ENCODE measurements at places on chromosomes 3 and 15.

DNA sequence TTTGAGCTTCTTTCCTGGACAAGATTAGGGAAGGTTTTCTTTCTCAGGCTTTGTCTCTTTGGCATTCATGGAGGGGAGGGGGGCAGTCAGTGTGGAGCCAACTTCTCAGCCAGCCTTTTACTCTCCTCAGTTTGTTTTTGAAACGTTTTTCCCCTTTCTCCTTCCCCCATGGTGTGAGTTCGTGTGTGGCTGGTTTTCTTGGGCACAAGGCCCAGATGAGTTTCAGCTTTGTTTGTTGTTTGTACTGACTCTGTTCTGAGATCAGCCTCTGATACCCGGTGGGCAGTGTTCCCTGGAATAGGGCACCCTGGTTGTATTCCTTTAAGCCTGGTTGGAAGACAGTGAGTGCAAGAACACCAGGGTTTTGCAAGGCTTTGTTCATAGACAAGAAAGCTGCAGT, 168.2 kb upstream of the RARB start:
- no peak for DNase-seq

DNA sequence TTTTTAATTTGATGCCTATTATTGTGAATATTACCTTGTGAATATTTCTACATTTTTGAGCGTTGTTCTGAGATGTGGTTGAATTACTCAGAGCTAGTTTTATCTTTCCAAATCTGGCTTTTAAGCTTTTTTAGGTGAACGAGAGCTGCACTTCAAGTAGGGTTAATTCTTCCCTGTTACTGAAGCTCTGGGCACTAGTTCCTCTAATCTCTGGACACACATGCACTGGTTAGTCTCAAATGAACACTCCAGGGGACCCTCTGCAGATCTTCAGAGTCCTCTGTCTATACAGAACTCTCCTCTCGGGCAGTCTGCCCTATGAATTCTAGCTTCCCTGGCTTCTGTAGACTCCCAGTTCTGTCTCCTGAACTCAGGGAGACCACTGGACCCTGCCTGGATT, 237.5 kb upstream of the TBC1D5 start:
- DNase-seq, result no peak

DNA sequence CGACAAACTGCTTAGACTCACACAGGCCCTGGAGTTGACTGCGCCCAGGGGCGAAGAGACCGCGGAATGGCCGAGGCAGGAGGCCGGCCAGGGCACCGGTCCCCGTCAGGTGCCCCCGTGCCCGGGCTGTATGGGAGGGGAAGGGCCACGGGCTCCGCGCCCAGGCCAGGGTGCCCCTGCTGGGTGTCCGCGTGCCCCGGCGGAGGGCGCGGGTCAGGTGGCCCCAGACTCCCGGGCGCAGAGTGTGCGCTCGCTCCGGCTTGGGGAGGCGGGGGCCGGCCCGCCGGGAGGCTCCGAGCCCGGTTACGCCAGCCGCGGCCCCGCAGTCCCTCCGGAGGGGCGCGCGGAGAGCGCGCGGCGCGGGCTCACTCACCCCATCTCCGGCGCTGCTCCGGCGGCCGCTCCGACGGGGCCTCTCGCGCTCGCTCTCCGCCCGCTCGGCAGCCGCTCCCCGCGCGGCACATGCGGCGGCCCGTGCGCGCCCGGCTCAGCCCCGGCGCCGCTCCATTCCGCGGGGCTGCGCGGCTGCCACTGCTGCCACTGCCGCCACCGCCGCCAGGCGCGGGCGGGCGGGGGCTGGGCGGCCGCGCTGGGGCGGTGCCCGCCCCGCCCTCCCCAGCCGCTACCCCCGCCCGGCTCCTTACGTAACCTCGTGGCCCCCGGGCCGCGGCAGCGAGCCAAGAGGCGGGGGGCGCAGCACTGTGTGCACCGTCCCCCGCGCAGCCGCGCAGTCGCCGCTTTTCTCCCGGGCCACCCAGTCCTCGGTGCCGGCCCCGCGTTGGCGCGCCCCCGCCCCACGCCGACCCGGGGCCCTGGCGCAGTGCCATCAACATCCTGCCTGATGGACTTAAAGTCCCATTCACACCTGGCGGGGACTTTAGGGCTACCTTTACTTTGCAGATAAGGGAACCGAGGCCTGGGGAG, at the start of gene HOMER2:
HOMER2 (minus strand) TSS at position 563 of the 924 bp plus-strand sequence; CDS start at position 378, 185 bp downstream.
- DNase-seq, result no peak

GRCh38 chr15:95825208-95825607, 505.3 kb upstream of the NR2F2 start:
- DNase-seq, result no peak

DNA sequence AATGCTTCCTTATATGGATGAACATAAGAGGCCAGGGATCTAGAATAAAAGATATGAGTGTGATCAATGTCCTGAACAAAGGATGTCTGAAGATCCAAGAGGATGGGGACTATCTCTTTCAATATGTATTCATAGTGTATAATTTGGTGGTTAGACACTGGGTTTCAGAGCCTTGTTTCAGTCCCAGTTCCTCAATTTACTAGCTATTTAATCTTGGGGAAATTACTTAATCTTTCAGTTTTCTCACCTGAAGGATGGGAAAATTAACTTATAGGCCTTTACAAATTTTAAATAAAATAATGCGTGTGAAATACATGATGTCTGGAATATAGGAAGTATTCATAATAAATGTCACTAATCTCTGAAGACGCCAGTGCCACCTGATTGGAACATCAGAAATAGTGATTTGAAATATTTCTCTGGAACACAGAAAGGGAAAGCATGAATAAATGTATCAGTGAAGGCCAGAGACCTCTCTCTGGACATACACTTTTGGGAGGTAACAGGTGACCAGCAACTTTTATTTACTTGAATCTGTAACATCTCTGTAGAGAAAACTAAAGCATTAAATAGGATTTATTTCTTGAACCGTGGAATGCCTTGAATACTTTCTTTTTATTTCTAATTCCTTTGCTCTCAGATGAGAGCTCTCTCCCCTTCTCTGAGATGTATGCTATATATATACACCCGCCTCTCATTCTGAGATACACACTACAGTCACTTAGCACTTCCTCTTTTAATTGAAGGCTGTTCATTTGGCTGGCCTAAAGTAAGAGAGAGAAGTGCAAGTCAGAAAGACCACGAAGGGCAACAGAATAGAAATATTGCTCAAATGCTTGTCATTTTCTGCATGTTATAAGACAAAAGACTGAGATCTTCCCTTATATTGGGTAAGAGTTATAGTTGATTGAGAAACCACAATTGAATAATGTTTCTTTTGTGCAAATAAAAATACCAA, 407.1 kb downstream of the LSAMP start:
- DNase-seq, result no peak

- DNase-seq, result no peak
Observed at GRCh38 chr3:99536555-99537314, 101.7 kb upstream of the COL8A1 start.

DNA sequence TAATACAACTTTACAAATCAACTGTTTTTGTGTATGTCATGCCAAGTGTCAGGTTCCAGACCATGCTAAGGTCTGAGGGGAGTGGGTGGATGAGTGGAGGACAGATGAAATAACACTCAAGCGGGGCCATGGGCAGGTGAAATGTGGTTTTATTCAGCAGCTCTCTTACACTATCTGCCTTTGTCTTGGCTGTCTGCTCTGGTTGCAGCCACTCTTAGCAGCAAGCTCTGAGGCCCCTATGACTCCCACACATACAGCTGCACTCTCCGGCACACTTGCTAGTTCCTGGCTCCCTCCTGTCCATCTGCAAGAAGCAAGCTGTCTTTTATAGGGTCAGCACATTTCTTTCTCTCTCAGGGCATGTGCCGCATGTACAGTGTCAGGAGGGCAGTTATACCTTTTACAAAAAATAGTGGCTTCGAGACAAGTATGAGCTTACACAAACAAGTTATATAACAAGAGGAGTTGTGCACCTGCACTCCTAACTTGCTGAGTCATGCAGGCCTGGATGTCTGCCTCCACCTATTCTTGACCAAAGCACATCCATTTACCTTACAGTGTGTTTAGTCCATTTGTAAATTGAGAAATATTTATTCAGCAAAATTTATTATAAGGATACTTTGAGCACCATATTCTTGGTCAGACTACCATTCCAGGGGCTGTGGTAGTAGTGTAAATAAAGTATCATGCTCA, 683.7 kb upstream of the CBLB start:
- no peak for DNase-seq

DNA sequence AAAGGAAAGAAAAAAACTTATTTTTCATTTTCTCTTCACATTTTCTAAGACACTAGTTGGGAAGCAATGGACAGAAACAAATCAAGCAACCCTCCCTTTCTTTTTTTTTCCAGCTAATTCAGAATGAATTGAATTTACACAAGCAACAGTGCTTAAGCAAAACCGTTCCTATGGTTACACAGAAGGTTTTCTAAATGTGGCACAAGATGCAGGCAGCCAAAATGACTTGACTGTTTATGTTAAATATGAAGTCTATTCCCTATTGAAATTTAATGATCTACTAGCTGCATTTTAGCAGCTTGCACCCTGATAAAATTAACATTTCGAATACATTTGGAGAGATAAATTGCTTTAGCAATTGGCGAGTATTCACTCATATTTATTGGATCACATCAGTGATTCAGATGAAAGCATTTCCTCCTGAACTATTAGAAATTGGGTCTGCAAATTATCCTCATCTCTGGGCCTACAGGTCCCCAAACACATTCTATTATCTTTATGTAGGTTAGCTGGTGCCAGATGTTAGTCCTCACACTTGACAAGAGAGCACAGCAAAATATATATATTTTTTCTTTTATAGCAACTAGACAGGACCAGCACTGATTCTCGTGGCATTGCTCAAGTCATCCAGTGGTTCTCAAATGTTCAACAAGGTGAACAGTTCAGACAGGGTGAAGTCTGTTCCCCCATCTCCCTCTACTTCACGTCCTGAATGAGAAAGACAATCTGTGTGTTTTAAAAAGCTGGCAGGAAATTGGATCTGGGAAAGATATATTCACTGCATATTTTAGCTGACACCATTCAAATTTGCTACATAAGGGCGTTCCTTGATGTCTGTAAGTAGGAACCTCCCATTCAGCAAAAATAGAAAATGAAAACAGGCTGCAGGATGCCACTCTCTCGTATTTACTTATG, 463.6 kb upstream of the KCNMB2 start:
- no peak for DNase-seq

DNA sequence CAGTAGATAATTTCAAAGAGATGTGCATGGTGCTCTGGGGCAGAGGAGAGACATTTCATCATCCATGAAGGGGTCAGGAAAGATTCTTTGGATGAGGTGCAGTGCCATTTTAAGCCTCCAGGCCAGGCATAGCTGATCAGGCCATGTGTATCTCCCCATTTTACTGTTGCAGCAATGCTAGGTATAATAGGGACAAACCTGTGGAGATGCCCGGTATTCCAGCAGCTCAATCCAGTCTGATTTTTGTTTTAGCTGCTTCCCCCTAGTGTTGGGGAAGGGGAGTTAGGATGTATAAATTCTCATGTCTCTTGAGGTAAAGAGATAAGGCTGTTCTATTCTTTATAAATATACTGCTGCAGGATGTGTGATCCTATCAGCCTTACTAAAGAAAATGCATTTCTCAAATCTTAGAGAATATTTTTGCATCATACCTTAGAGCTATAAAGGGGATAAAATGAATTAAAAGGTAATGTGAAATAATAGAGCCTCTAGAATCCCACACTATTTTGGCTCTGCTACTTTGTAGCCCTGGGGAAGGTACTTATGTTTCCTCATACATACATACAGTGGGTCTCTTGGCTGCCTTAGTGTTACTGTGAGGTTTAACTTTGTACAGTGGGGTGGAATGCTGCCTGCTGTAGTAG, 5.2 kb downstream of the CDV3 start:
- no peak for DNase-seq

GRCh38 chr3:183584246-183584913, 28.9 kb upstream of the KLHL6 start:
- DNase-seq, result no peak

DNA sequence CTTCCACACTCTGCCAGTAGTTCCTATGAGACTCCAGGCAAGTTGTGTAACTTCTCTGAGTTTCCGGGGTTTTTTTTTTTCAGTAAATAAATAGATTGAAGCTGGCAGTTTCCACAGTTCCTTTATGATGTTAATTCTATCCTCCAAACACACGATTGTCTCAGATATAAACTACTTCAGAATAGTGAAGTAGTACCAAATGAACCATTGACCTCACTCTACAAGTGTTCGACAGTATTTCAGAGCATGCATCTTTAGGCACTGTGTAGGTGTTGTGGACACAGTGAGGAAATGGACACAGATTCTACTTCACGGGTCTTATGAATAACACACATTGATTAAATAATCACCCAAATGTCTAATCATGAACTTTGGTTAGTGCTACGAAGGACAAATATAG, 136.1 kb upstream of the IGSF10 start:
- no peak for DNase-seq

GRCh38 chr3:134795746-134796280, 753 bp downstream of the EPHB1 start:
- DNase-seq, result no peak

DNA sequence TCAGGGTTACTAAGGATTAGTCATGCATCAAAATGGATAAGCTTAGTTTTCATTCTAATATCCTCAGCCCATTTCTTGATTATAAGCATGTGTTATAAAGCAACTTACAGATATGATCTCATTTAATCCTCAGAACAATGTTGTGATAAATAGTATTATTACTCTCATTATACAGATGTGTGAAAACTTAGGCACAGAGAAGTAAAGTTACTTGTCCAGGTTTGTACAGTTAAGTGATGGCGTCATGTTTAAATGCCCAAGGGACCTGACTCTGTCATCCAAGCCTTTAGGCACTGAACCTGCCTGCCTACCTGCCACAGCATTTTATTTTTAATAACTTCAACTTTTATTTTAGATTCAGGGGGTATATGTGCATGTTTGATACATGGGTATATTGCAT, 472.9 kb upstream of the SEMA6D start:
- DNase-seq, result no peak

DNA sequence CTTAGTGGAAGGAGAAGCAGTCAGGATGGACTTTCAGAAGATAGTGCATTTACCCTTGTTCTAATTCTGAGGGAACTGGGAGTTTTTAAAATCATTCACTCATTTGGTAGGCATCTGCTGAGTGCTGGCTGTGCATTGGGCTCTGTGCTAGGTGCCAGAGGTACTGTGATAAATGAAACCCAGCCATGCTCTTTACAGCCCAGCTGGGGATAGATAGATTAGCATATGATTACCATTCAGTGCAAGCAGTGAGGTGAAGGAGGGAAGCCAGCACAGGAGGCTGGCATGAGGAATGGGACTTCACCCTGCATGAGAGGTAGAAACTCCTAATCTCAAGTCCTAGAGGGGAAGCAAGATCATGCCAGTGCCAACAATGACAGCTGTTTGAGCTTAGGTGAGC, 361.9 kb upstream of the TRIM42 start:
- no peak for DNase-seq

- DNase-seq, result peak; percentile 14
Observed at GRCh38 chr3:19947549-19948225, 790 bp downstream of the RAB5A start.
